ENCODE measurements at places on chromosomes 7 and 10.

DNA sequence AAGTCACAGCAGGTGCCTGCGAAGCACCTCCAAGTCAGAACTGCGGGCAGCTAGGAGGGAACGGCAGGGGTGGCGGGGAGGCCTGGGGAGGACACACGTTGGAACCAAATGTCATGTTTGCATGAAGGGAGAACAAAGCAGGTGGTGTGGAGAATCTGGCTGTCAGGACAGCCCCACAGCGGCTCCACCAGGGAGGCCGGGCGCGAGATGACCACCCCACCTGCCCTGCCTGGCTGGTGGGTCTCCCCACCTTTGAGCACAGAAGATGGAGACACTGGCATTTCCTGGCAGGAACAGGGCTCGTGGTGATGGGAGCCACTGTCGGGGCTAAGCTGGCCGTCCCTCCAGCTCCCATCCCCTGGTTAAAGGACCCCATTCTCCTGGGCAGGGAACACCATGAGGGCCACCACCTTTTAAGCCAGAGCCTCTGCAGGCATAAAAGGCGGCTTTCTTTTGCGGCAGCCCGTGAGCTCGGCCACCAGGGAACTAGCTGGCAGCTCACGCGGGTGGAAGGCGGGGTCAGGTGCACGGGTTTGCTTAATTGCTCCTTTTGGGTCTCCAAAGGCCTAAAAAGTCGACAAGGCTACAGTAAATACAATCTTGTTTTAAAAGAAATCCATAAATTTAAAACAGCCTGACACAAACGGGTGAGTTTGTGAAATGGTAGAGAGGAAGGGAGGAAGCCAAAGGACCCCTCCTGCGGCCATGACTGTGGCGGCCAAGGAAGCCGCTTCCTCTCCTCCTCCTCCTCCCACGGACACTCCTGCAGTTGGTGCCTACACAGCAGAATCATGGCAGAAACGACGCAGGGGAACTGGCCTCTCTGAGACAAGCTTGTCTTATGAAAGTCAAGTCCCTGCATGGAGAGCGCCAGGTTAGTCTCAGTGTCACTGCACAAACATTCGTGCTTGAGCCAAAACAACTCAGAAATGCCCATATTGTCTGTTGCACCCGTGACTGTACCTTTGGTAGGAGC is 213.8 kb downstream of the DNAJB6 start:
- no peak for DNase-seq

DNA sequence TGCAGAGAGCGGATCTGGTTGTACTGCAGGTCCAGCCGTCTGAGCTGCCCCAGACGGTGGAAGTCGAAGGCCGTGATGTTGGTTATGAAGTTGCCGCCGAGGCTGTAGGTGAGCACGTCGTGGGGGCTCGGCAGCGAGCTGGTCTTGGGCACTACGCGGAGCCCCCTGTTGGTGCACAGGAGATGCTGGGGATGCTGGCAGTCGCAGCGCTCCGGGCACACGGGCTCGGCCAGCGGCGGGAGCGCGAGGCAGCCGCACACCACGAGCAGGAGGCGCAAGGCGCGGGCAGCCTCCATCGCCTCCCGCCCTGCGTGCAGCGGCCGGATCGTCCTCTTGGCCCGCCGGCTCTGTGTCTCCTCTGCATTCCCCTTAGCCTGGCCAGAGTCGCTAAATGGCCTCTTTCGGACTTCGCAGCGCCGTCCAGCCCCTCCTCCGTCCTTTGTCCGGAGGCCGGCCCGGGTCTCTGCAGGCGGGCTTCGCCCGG is 337 bp downstream of the TRIL start:
- DNase-seq, result no peak

GRCh38 chr10:43966571-43966965 is 317.9 kb upstream of the ZNF32 start:
- DNase-seq, result no peak

GRCh38 chr7:158382363-158383254 is 205.0 kb downstream of the PTPRN2 start:
- no peak for DNase-seq

GRCh38 chr7:13743226-13743625 is 246.2 kb downstream of the ETV1 start:
- DNase-seq, result no peak

DNA sequence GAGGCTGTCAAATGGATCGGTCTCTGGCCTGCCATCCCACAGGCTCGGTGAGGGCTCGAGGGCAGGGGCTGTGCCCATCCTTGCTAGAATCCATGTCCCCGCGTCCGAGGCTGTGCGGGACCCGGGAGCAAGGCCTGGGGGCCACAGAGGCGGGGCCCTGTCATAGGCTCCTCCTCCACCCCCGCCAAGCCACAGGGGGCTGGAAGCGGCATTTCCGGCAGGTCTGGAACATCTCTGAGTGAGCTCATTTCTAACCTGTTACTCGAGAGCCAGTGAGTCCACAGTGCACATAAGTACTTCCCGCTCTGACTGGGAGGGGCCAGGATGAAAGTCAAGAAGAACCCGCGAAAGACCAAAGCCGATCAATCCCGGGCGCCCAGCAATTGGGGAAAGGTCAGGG is 57.6 kb downstream of the NKX6-2 start:
- no peak for DNase-seq

- no peak for DNase-seq
Observed at GRCh38 chr10:3123571-3124411, 48.8 kb downstream of the PITRM1 start.

DNA sequence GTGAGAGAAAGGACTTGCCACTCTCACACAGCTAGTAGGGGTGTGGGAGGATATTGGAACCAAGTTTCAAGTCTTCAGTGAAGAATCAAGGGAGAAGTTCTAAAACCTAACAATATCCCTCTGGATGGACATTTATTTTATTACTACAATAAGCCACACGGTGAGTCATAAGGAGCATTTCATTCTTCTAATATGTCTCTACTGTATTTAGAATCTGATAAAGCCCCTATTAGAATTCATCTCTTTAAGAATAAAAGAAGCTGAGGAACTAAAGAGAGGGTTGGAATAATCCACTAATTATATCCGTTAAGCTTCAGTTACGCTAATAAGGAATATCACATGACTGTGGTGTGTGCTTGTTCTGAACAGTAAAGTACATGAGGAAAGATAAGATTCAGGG is 40.9 kb upstream of the ATRNL1 start:
- no peak for DNase-seq

DNA sequence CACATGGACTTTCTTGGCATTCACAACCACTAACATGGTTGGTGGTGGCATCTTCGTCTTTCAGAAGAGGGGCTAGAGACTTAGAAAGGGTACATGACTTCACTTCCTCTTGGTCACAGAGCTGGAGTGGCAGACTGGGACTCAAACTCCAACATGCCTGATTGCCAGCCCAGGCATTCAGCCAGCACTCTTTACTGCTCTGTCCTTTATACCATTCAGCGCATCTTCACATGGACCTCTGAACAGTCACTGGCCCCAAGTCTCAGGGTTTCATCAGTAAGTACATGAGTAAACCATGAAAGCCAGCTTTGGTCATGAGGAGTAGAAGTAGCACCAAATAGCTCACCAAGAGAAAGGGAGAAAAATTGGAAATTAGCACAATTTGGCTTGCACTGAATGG is 148.4 kb upstream of the KLF14 start:
- DNase-seq, result no peak

GRCh38 chr7:37433166-37433565 is 15.5 kb downstream of the ELMO1 start:
- no peak for DNase-seq

- no peak for DNase-seq
Observed at GRCh38 chr10:57964351-57964750, 303.3 kb downstream of the IPMK start.

DNA sequence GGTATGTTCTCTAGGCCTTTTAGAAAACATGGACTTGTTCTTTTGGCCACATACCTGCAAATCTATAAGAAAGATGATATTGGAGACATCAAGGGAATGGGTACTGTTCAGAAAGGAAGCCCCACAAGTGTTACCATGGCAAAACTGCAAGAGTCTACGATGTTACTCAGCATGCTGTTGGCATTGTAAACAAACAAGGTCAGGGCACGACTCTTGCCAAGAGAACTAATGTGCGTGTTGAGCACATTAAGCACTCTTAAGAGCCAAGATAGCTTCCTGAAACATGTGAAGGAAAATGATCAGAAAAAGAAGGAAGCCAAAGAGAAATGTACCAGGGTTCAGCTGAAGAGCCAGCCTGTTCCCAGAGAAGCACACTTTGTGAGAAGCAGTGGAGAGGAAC is 37.1 kb downstream of the SDK1 start:
- no peak for DNase-seq

- DNase-seq, result no peak
Observed at GRCh38 chr7:42924223-42924838, 7.6 kb downstream of the PSMA2 start.

GRCh38 chr10:32950591-32951108 is 7.4 kb downstream of the ITGB1 start:
- no peak for DNase-seq

- DNase-seq, result no peak
Observed at GRCh38 chr7:151720280-151720679, 156.6 kb downstream of the PRKAG2 start.

- DNase-seq, result no peak
Observed at GRCh38 chr7:89133357-89133756, 337.8 kb upstream of the TEX47 start.

- no peak for DNase-seq
Observed at GRCh38 chr10:68562661-68563570, 2.8 kb downstream of the TET1 start.

DNA sequence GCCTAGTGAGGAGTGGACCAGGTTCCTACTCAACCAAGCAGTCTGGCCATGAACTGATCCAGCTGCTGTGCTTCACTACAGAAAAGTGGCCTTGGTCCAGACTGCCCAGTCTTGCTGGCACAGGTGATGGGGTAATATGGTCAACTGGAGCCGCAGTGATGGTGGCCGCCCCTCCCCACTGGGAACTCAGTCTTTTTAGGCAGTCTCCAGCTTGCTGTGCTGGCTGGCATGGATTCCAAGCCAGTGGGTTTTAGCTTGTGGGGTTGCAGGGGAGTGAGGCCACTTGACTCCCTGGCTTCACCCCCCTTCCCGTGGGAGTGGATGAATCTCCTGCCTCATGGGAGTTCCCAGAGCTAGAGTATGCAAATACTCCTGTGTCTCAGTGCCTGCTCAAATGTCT is 52.7 kb upstream of the CDK6 start:
- DNase-seq, result no peak

GRCh38 chr10:131897297-131897899 is 3.4 kb upstream of the PPP2R2D start:
- DNase-seq, result no peak

GRCh38 chr10:95236068-95236903 is 42.2 kb downstream of the ACSM6 start:
- no peak for DNase-seq

GRCh38 chr10:104054430-104054829 is 31.2 kb downstream of the COL17A1 start:
- no peak for DNase-seq

GRCh38 chr7:81025360-81025759 is 106.5 kb upstream of the SEMA3C start:
- DNase-seq, result no peak
